Vagina (tissue), 2 donors: ENCODE measurements at places on chromosomes 2 and 18. TPM values are rescaled to one million over a fixed set of nuclear protein-coding genes. Genes with fewer than 3 reads are reported as not detected.
A peak's percentile ranks its signal among the peaks of the same experiment; 100 is the strongest.

GRCh38 chr2:230738391-230738811, 25.8 kb downstream of the CAB39 start:
- H3K36me3 ChIP-seq = no peaks in the 10 kb centered on the region
- H3K27ac ChIP-seq = peak overlapping the region; percentile 40
- peaks cover 50% of the 10 kb centered on the region for H3K4me1 ChIP-seq
- no peak overlapping the region for H3K4me3 ChIP-seq

GRCh38 chr2:121255358-121255757, 29.6 kb downstream of the TFCP2L1 start:
- no peaks in the 10 kb centered on the region for H3K36me3 ChIP-seq
- no peak overlapping the region for H3K4me3 ChIP-seq
- DNase-seq = no peak
- no peaks in the 10 kb centered on the region for H3K27me3 ChIP-seq
- H3K27ac ChIP-seq = no peak overlapping the region

- no peaks in the 10 kb centered on the region for H3K36me3 ChIP-seq
- H3K27me3 ChIP-seq = no peaks in the 10 kb centered on the region
- no peak for DNase-seq
- H3K27ac ChIP-seq = no peak overlapping the region
These were observed 7.4 kb downstream of the ASXL3 start for GRCh38 chr18:33585431-33585775.

- H3K27me3 ChIP-seq = no peaks in the 10 kb centered on the region
- H3K27ac ChIP-seq = no peak overlapping the region
- no peak for DNase-seq
- H3K4me3 ChIP-seq = no peak overlapping the region
These were observed 155.8 kb downstream of the RTN4 start for GRCh38 chr2:54894467-54894866.

GRCh38 chr2:157489983-157490382, 46.1 kb upstream of the CYTIP start:
- H3K27ac ChIP-seq = no peak overlapping the region
- H3K27me3 ChIP-seq = no peaks in the 10 kb centered on the region
- no peak for DNase-seq
- no peak overlapping the region for H3K4me3 ChIP-seq
- H3K36me3 ChIP-seq = no peaks in the 10 kb centered on the region

DNA sequence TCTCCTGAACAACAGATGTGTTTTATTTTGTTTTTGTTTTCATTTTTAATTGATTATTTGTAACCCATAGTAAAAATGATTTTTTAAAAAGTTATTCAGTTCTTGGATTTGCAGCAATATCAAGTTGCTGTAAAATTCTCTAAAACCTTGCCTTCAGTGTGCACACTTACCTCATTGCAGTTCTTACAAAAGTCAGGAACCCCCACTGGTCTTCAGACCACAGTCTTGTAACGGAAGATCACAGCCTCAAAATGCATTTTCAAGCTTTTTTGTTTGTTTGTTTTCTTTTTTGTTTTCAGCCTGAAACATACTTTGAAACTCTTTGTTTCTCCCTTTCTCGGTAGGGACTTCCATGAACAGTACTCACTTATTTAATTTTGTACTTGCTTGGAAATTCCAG, 1012.8 kb upstream of the GYPC start:
- H3K27ac ChIP-seq = no peak overlapping the region
- DNase-seq = no peak
- H3K4me1 ChIP-seq = no peaks in the 10 kb centered on the region
- H3K27me3 ChIP-seq = no peaks in the 10 kb centered on the region
- no peaks in the 10 kb centered on the region for H3K36me3 ChIP-seq

GRCh38 chr2:134245340-134245984, 8.4 kb upstream of the MGAT5 start:
- H3K4me3 ChIP-seq = no peak overlapping the region
- H3K4me1 ChIP-seq = peaks cover 14% of the 10 kb centered on the region
- H3K36me3 ChIP-seq = no peaks in the 10 kb centered on the region
- no peak overlapping the region for H3K27ac ChIP-seq
- no peaks in the 10 kb centered on the region for H3K27me3 ChIP-seq

GRCh38 chr2:61436092-61436491, 34.8 kb downstream of the USP34 start:
- no peaks in the 10 kb centered on the region for H3K27me3 ChIP-seq
- H3K4me3 ChIP-seq = no peak overlapping the region
- no peaks in the 10 kb centered on the region for H3K36me3 ChIP-seq
- H3K4me1 ChIP-seq = peaks cover 35% of the 10 kb centered on the region
- DNase-seq = no peak

GRCh38 chr2:45681675-45682074, 30.2 kb downstream of the PRKCE start:
- H3K4me3 ChIP-seq = no peak overlapping the region
- peaks cover 31% of the 10 kb centered on the region for H3K4me1 ChIP-seq
- no peaks in the 10 kb centered on the region for H3K36me3 ChIP-seq
- H3K27me3 ChIP-seq = no peaks in the 10 kb centered on the region

GRCh38 chr2:48007699-48008268, 101.5 kb upstream of the FBXO11 start:
- DNase-seq = no peak
- H3K36me3 ChIP-seq = no peaks in the 10 kb centered on the region
- H3K27ac ChIP-seq = no peak overlapping the region
- no peaks in the 10 kb centered on the region for H3K4me1 ChIP-seq

DNA sequence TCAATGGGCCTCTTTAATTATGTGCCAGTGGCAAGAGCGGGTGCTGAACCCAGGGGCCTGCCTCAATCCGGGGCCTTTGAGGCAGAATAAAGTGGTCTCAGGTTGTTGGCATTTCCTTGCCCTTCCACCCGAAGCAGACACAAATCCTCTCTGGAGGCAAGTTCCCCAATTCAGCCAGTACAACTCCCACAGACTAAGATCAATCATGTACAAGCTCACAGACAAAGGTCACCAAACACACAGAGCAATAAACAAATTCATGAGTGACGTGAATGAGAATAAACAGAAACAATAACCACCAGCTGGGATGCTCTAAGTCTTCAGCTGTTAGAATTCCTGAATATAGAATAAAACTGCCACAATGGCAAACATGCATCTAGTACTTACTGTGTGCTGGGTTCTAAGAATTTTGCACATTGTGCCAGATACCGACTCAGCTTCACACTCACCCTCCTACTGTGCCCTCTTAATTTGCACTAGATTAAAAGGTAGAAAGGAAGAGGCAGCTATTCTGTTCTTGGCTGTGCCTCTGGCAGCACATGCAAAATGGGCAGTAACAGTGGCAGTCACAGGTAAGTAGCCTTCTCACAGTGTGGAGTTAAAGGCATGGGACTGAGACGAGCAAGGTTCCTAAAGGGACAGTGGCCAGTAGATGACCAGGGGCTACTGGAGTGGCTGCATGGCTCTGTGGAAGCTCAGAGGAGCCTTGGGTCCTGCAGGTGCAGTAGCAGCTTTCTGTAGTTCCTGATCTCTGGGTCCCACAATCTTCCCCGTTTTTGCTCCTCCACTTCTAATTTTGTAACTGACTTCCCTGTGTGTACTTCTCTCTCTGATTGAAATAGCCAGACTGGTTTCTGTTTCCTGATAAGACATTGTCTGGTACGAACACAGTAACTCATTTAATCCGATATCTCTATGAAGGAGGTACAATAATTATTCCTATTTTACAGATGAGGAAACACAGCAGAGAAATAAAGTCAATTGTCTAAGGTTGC, 34.6 kb upstream of the IL1B start:
- H3K4me1 ChIP-seq = peaks cover 12% of the 10 kb centered on the region
- no peak overlapping the region for H3K27ac ChIP-seq
- H3K27me3 ChIP-seq = no peaks in the 10 kb centered on the region
- H3K36me3 ChIP-seq = no peaks in the 10 kb centered on the region
- H3K4me3 ChIP-seq = no peak overlapping the region
- no peak for DNase-seq

GRCh38 chr2:180413336-180413735, 406.2 kb upstream of the CWC22 start:
- DNase-seq = no peak
- no peaks in the 10 kb centered on the region for H3K4me1 ChIP-seq
- H3K27ac ChIP-seq = no peak overlapping the region
- no peak overlapping the region for H3K4me3 ChIP-seq

DNA sequence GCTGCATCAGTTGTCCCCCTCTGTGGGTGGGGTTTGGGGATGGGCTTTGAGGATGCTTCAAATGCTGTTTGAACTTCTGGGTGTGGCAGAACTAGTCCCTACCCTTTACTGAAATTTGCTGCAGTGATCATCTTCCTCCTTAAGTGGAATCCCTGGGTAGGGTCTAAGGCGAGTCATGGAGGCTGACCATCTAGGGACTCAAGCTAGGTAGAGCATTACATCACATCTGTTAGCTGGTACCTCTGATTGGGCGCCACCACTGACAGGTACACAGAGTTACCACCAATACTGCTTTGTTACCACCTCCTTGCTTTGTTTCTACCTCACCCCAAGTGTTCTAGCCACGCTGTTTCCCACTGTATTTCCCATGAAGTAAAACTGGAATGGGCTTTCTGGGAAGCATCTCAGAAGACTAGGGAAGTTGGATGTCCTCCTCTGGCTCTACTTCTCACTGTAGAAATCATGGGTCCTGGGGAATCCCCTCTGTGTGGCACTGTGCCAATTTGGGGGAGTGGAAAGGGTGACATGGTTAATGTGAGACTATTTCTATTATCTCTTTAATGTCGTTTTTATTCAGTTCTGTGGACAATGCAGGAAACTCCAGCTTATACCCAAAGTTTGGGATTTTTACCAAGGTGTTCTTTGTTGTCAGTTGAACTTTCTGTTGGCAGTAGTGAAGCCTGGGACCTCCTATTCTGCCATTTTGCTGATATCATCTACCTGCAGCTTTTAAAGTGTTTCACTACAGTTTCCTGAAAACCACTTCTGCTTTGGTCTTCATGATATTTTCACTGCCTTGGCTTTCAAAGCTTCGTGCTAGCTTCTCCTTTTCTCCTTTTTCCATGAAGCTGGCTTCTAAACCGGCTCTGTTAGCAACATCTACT, 14.5 kb upstream of the SULT1C4 start:
- H3K4me1 ChIP-seq = no peaks in the 10 kb centered on the region
- no peaks in the 10 kb centered on the region for H3K36me3 ChIP-seq
- no peak overlapping the region for H3K27ac ChIP-seq
- no peak overlapping the region for H3K4me3 ChIP-seq

- H3K27me3 ChIP-seq = no peaks in the 10 kb centered on the region
- peaks cover 23% of the 10 kb centered on the region for H3K36me3 ChIP-seq
- no peaks in the 10 kb centered on the region for H3K4me1 ChIP-seq
- no peak for DNase-seq
- no peak overlapping the region for H3K27ac ChIP-seq
These were observed 28.4 kb downstream of the CLIP4 start for GRCh38 chr2:29143657-29144056.

DNA sequence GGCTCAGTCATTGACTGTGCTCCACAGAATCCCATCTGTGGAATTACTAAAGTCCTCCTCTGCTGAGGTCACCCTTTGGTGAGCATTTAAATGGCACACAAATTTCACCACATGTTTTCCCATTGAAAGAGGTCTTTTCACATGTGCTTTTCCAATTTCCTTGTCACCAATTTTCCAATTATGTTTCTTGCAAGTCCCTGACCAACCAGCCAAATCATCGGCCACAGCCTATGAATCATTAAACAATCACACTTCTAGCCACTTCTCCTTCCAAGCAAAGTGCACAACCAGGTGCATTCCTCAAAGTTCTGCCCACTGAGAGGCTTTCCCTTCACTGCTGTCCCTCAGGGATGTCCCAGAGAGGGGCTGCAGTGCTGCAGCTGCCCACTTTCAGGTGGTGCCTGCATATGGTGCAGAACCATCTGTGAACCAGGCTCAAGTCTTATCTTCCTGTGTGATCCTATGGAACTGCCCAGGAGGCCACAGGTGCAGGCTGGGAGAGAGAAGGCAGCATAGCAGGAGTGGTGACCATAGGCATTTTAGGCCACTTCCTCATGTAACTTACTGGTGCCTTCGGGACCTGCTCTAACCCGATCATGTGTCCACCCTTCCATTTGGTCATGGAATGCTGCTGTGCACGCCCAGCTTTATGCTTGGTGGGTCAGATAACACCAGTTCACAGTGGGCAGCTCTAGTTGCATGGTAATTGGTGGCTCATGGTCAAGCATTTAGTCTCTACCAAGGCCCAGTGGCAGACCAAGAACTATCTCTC, 153.0 kb downstream of the SEPTIN10 start:
- H3K27ac ChIP-seq = no peak overlapping the region
- no peak overlapping the region for H3K4me3 ChIP-seq
- no peaks in the 10 kb centered on the region for H3K27me3 ChIP-seq
- no peaks in the 10 kb centered on the region for H3K4me1 ChIP-seq

- H3K36me3 ChIP-seq = no peaks in the 10 kb centered on the region
- H3K4me1 ChIP-seq = no peaks in the 10 kb centered on the region
- DNase-seq = no peak
- H3K27me3 ChIP-seq = no peaks in the 10 kb centered on the region
- H3K4me3 ChIP-seq = no peak overlapping the region
These were observed 53.7 kb downstream of the SNTG2 start for GRCh38 chr2:1004398-1004797.

AFF3 gene
- 7.6 TPM for total RNA-seq

PARD3B gene
- total RNA-seq = 12.3 TPM

SOCS6 gene
- total RNA-seq = 16.0 TPM

SLC16A14 gene
- total RNA-seq = 9.8 TPM

DBI gene
- total RNA-seq = 117 TPM

IMPACT gene
- total RNA-seq = 10.3 TPM

DSC1 gene
- 0.49 TPM for total RNA-seq
